ENCODE measurements at places on chromosomes 4 and X.

GRCh38 chr4:123449780-123450179, 53.2 kb downstream of the SPRY1 start:
- peak; percentile 53 for DNase-seq

GRCh38 chr4:24601121-24601520, 16.8 kb upstream of the DHX15 start:
- DNase-seq: no peak

GRCh38 chr4:148643851-148644250, 201.6 kb upstream of the NR3C2 start:
- DNase-seq: no peak

DNA sequence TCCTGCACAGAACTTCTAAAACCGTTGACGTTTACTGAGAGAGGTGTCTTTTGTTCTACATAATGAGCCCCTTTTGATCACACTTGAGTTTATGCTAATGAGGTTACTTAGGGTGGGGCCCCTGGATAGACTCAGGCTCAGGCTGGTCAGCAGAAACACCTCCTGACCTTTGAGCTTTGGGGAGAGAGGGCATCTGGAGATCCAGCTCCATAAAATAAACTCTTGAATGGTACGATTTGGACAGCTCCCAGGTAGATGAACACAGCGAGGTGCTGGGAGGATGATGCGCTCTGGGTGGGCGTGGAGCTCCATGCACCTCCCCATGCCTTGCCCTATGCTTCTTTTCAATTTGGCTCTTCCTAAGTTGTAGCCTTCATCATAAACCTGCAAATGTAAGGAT, 52.0 kb downstream of the ENOPH1 start:
- no peak for DNase-seq

DNA sequence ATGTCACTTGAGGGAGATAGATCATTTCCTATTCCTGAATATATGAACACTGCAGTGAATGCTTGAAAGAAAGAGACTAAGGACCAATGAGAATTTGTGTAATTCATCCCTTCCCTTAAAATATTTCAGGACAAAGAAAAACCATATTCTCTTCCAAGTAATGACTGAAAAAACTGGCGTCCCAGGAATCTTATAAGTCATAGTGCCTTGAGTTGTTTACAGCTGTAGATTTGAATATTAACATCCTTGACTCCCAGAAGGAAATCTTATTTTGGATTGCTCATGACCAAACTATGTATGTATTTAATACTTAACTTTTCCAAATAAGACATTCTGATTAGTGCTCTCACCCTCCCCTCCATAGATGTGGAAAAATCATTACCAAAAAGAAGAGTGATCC, 55.5 kb downstream of the CLDN22 start:
- no peak for DNase-seq

All from LoVo (cell line).